ENCODE measurements at places on chromosomes 1 and 21. TPM values are rescaled to one million over a fixed set of nuclear protein-coding genes. Genes with fewer than 3 reads are reported as not detected.

DNA sequence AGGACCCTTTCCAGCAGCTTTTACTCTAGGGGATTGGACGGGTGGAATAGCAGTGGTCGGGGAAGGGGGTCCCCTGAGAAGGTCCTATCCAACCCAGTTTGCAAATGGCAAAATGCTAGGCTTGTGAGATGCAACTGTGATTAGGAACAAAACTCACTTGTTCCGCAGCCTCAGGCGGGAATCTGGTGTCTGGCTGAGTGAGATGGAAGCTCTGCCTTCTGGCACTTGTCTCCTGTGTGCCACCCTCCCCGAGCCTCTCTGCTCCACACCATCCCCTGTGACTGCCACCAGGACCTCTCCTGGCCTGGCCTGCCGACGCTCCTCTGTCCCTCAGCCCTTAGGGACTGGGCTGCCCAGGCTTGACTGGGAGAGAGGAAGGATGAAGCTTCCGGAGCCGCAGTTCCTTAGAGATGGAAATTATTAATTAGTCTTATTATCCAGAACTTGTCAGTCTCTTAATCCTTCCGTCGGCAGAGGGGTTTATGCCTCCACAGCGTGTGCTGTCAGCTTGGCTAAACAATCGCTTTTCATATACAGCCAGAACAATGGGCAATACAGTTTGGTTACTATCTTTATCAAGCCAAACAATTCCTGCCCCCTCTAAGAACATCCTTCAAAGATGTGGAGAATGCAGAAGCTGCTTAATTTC, 292.8 kb upstream of the VAMP3 start:
- DNase-seq = no peak

- DNase-seq = peak; percentile 57
Observed at GRCh38 chr1:236608930-236609726, 4.8 kb upstream of the HEATR1 start.

GRCh38 chr1:94237291-94238226, at the start of gene ARHGAP29:
Gene ARHGAP29, minus strand, starts transcription at chr1:94237584. Its CDS starts 5,973 bp downstream, at chr1:94231611.
- peak; percentile 85 for DNase-seq

DNA sequence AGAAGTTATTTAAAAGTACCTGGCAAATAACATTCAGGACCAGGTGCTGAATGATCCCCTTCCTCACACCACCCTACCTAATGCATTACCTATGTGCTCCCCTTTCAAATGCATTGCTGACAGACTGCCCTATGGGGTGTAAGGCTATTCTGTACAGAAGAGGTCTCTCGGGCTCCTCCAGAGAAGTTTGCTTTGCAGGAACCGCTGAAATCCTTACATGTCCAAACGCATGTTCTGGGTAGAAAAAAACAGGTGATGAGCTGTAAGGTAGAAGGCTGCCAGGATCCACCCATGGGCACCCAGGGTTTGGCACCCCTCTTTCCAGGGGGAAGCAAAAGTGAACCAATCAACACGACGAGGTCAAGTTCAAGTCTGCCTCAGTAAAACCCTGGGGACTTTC, 58.3 kb upstream of the TARBP1 start:
- no peak for DNase-seq

Gene PTPRF
- polyA plus RNA-seq = 240 TPM

- no peak for DNase-seq
Observed at GRCh38 chr1:23480187-23481025, 3.6 kb downstream of the ASAP3 start.

DNA sequence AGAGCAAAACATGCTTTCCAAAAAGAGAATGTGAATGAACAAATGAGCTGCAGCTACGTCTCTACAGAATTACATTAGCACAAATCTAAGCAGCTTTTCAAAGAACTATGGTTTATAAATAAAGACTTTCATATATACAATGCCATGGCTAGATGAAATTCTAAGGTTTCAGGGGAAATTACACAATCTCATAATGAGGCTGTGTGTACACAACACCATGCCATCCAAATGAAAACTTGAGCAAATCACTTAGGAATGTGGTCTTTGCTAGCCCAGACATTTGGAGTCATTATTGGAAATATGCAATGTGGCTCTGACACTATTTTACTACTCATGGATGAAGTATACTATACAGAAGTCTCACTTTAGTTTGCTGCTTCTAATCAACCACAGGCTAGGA, 37.5 kb downstream of the SPAG17 start:
- no peak for DNase-seq

DNA sequence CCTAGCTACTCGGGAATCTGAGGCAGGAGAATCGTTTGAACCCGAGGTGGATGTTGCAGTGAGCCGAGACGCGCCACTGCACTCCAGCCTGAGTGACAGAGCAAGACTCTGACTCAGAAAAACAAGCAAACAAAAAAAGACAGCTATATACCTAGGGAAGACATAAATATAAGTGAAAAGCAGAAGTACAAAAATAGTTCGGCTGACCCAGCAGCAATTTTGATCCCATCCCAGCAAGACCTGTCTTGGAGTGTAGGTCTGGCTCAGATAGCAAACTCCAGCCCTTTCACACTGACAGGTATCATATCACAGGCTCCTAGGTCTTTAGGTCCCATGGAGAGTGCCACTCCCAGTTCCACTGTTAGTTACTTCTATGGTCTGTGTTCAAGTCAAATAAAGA, 14.6 kb downstream of the MTX1 start:
- DNase-seq = no peak

GRCh38 chr1:36864823-36865601, 169.3 kb downstream of the GRIK3 start:
- no peak for DNase-seq

Gene IFNLR1
- 3.5 TPM for polyA plus RNA-seq

GRCh38 chr1:212237651-212238050, 47.6 kb upstream of the PPP2R5A start:
- no peak for DNase-seq

Gene TFAP2E
- 0.98 TPM for polyA plus RNA-seq

DNA sequence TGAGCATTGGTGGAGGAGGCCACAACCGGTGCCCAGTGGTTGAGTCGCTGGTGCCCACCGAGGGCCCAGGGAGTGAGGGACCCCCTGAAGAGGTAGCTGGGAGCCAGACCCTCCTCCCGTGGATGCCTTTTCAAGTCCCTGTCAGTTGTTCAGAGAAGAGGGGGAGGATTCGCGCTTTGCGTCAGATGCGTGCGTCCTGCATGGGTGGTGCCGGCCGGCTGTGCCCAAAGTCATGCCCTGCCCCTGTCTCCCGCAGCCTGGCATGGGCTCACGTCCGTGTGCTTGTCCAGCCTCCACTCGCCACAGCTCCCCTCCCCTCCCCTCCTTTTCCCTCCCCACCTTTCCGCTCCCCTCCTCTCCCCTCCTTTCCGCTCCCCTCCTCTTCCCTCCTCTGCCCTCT, 45.2 kb downstream of the PRKCZ start:
- DNase-seq = no peak
